ENCODE measurements at places on chromosomes 12 and 14. TPM values are rescaled to one million over a fixed set of nuclear protein-coding genes. Genes with fewer than 3 reads are reported as not detected.

- H3K4me3 ChIP-seq: no peak overlapping the region
- no peak overlapping the region for H3K27ac ChIP-seq
- H3K4me1 ChIP-seq: peaks cover 1% of the 10 kb centered on the region
- peaks cover 4% of the 10 kb centered on the region for H3K27me3 ChIP-seq
- no peak for DNase-seq
Observed at GRCh38 chr12:104281636-104282035, 21.9 kb upstream of the EID3 start.

- H3K36me3 ChIP-seq: no peaks in the 10 kb centered on the region
- no peak overlapping the region for H3K27ac ChIP-seq
- H3K27me3 ChIP-seq: peaks cover 4% of the 10 kb centered on the region
Observed at GRCh38 chr12:3416670-3417069, 74.3 kb upstream of the PRMT8 start.

PLCZ1 gene
- not detected for total RNA-seq

PPP1R12A gene
- 56.8 TPM for total RNA-seq

CBLN3 gene
- total RNA-seq: 0.51 TPM

GRCh38 chr14:35865611-35866324 lies 39.6 kb downstream of the BRMS1L start:
- no peak for DNase-seq
- H3K36me3 ChIP-seq: no peaks in the 10 kb centered on the region
- no peaks in the 10 kb centered on the region for H3K4me1 ChIP-seq
- H3K27ac ChIP-seq: no peak overlapping the region
- no peaks in the 10 kb centered on the region for H3K27me3 ChIP-seq

GRCh38 chr12:108965886-108966285 lies 55.0 kb downstream of the SVOP start:
- no peak for DNase-seq
- H3K4me3 ChIP-seq: no peak overlapping the region
- H3K36me3 ChIP-seq: no peaks in the 10 kb centered on the region
- no peak overlapping the region for H3K27ac ChIP-seq
- H3K27me3 ChIP-seq: no peaks in the 10 kb centered on the region
- H3K4me1 ChIP-seq: peaks cover 2% of the 10 kb centered on the region

DNA sequence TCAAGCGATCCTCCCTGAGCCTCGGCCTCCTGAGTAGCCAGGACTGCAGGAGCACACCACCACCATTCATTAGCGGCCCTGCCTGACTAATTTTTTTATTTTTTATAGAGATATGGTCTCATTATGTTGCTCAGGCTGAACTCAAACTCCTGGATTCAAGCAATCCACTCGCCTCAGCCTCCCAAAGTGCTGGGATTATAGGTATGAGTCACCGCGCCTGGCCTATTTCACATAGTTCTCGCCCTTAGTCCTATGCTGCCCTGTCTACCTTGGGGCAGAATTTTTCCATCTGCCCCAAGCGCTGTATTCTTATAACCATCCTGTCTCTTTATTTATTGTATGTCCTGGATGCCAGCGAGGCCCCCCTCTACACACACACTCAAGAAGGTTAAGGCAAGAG lies 50.9 kb upstream of the BCL2L14 start:
- H3K4me1 ChIP-seq: no peaks in the 10 kb centered on the region
- no peak overlapping the region for H3K4me3 ChIP-seq
- peaks cover 4% of the 10 kb centered on the region for H3K27me3 ChIP-seq
- H3K36me3 ChIP-seq: no peaks in the 10 kb centered on the region
- DNase-seq: no peak
- H3K27ac ChIP-seq: no peak overlapping the region

GRCh38 chr14:54446161-54446693 lies 5.1 kb upstream of the CNIH1 start:
- H3K36me3 ChIP-seq: no peaks in the 10 kb centered on the region
- H3K27me3 ChIP-seq: peaks cover 7% of the 10 kb centered on the region
- H3K4me1 ChIP-seq: peaks cover 6% of the 10 kb centered on the region
- no peak for DNase-seq
- no peak overlapping the region for H3K27ac ChIP-seq

- no peak overlapping the region for H3K4me3 ChIP-seq
- H3K27me3 ChIP-seq: peaks cover 6% of the 10 kb centered on the region
- H3K27ac ChIP-seq: no peak overlapping the region
- no peaks in the 10 kb centered on the region for H3K36me3 ChIP-seq
- no peak for DNase-seq
Observed at GRCh38 chr12:52351196-52352059, 15.9 kb downstream of the KRT85 start.

DNA sequence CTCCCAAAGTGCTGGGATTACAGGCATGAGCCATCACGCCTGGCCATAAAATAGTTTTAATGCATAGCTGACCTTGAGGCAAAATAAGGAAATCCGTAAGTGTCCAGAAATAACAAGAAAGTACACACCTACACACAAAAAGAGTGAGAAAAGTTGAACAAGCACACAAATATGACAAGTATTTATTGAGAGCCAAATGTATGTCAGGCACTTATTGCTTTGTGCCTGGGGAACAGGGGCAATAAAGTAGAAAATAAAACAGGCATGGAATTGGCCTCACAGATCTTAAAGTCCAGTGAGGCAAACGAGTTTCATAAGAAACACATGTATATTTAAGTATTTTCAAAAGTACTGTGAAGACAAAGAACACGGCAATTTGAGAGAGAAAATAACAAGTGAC lies 103.7 kb downstream of the ERGIC2 start:
- no peak overlapping the region for H3K27ac ChIP-seq
- no peaks in the 10 kb centered on the region for H3K36me3 ChIP-seq
- DNase-seq: no peak
- no peaks in the 10 kb centered on the region for H3K27me3 ChIP-seq
- peaks cover 16% of the 10 kb centered on the region for H3K4me1 ChIP-seq

All from glutamatergic neuron (in vitro differentiated cells).